ENCODE measurements at places on chromosomes 1 and 21.

- DNase-seq: no peak
Observed at GRCh38 chr1:29758781-29759499, 522.6 kb downstream of the PTPRU start.

GRCh38 chr1:81472387-81472786 lies 328.3 kb upstream of the ADGRL2 start:
- DNase-seq: no peak

DNA sequence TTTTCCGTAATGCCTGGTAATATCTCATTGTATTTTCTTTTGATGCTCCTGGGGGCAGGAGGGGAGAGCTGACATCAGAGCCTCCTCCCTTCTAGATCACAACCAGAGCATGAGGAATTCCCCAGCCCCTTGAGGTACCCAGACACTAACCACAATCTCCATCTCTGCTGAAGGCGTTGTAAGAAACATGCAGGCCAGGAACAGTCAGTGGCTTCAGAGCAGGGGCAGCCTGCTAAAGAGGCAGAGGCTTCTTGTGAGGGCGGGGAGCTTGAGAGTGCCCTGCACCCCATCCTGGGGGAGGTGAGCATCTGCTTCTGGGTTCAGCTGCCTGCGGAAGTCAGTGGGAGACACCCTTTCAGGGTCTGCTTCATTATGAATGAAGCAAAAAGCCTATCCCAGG lies 19.0 kb downstream of the MAPKAPK2 start:
- no peak for DNase-seq

- DNase-seq: peak; percentile 59
Observed at GRCh38 chr1:155192346-155193274, 15.1 kb downstream of the THBS3 start.

DNA sequence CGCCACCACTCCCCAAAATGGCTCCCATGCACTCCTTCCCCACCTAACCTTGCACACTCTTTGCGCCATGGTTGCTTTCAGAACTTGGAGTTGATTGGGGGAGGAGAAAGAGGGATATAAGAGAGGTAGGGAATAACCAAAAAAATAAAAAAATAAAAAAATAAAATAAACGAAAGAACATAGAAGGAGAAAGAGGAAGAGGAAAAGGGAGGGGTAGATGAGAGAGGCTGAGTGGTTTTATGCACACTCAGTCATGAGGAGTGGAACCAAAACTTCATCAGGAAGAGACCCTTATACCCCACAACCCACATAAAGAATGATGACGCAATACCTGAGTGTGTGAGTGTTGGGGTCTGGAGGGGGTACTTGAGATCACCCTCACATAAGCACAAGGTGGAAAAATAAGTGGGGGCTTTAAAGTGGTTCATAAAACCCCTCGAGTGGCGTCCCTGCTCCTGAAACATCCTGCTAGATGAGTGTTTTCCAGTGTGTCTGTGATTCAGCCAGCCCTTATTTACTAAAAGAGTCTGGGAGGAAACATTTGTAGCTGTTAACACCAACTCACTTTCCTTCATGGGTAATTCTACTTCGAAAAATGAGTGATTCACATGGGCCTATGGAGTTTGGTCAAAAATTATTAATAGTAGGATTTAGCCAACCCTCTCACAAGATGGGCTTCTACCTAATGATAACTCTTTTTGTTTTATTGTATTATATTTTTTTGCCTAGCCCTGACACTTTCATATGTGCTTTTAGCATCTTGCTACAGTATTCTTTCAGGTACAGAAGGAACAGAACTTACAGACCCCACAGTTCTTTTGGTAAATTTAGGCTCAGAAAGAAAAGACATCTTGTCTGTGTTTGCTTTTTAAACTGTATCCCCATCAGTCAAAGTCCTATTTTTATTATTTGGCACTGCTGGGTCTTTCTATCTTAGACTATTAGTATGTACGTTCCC lies 5.2 kb downstream of the SLAMF1 start:
- no peak for DNase-seq

DNA sequence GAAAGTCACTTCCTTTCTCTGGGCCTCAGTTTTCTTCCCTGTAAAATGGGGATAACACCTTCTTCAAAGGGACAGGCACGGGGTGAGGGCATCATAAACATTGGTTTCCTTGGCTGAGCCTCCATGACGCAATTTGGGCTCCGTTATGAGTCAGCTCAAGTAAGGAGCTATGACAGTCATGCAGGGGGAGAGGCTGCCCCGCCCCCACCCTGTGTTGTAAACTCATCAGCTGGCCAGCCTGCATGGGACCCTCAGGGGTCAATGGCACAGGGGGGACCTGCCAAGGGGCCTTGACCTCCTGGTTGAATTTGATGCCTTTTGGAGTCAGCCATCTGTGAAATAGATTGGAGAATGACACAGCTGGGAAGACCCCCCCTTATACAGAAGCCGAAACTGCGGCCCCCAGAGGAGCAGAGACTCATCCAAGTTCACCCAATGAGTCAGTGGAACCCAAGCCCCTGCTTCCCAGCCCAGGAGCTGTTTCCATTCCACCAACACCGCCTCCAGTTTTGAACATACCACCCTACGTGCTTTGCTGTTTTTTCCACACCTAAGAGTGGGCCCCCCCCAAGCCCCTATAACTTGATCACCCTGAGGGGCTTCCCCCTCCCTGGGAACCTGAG lies 36.8 kb upstream of the RUNX3 start:
- no peak for DNase-seq

DNA sequence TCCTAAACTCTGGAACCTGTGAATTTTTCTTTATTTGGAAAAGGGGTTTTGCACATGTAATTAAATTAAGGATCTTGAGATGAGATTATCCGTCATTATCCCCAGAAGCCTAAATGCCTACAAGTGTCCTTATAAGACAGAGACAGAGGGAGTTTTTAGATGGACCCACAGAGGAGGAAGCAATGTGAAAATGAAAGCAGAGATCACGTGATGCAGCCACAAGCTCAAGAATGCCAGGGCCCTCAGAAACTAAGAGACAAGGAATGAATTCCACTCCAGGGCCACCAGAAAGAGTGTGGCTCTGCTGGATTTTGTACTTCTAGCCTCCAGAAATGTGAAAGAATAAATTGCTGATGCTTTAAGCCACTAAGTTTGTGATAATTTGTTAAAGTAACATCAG lies 183.6 kb upstream of the UBE2U start:
- no peak for DNase-seq
